ENCODE measurements at places on chromosomes 12 and 14. TPM values are rescaled to one million over a fixed set of nuclear protein-coding genes. Genes with fewer than 3 reads are reported as not detected.

DNA sequence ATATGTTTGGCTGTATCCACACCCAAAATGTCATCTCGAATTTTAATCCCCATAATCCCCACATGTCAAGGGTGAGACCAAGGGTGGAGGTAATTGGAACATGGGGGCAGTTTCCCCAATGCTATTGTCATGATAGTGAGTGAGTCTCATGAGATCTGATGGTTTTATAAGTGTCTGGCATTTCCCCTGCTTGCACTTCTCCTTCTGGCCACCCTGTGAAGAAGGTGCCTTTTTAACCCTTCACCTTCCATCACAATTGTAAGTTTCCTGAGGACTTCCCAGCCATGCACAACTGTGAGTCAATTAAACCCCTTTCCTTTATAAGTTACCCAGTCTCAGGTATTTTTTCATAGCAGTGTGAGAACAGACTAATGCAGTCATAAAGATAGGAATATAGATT lies 216.7 kb upstream of the SSTR1 start:
- H3K27ac ChIP-seq, result no peak overlapping the region
- H3K4me1 ChIP-seq, result no peaks in the 10 kb centered on the region
- H3K36me3 ChIP-seq, result no peaks in the 10 kb centered on the region
- H3K4me3 ChIP-seq, result no peak overlapping the region

- H3K36me3 ChIP-seq, result no peaks in the 10 kb centered on the region
- peak; percentile 47 for DNase-seq
- H3K27me3 ChIP-seq, result no peaks in the 10 kb centered on the region
- H3K27ac ChIP-seq, result peak overlapping the region; percentile 53
- H3K4me1 ChIP-seq, result peaks cover 28% of the 10 kb centered on the region
Measured at GRCh38 chr12:6372403-6373003, 2.9 kb downstream of the SCNN1A start.

GRCh38 chr12:65119063-65119462 lies 2.0 kb downstream of the WIF1 start:
- no peak overlapping the region for H3K27ac ChIP-seq
- no peaks in the 10 kb centered on the region for H3K4me1 ChIP-seq
- H3K4me3 ChIP-seq, result no peak overlapping the region
- DNase-seq, result no peak

DNA sequence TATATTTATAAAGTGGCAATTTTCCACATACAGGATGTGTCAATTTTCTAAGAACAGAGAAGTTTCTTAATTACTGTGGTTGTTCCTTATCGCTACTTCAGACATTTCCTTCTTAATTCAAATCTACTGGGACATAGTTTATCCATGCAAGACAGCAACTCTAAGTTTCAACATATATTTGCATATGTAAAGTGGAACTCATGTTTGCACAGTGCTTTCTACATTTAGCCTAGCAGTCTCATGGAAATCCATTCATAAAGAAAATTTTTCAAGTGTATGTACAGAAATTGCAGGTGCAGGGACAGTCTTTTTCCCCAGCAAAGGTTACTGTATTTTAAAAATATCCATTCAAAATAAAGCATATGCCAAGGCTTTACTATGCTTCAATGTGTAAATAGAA lies 956.7 kb upstream of the SEL1L start:
- H3K27ac ChIP-seq, result no peak overlapping the region
- DNase-seq, result no peak
- H3K36me3 ChIP-seq, result no peaks in the 10 kb centered on the region
- H3K4me1 ChIP-seq, result no peaks in the 10 kb centered on the region
- H3K27me3 ChIP-seq, result no peaks in the 10 kb centered on the region

The SDSL gene
- 0.89 TPM for total RNA-seq

GRCh38 chr14:50820786-50821509 lies 10.0 kb downstream of the NIN start:
- H3K36me3 ChIP-seq, result no peaks in the 10 kb centered on the region
- H3K4me1 ChIP-seq, result peaks cover 44% of the 10 kb centered on the region
- H3K27me3 ChIP-seq, result no peaks in the 10 kb centered on the region
- H3K27ac ChIP-seq, result no peak overlapping the region

The HOXC9 gene
- total RNA-seq, result 14.6 TPM

The GMFB gene
- total RNA-seq, result 14.5 TPM

The RD3L gene
- not detected for total RNA-seq

The PLBD1 gene
- 8.2 TPM for total RNA-seq

All from psoas muscle (tissue), 8 donors.